CD4-positive, alpha-beta T cell treated with Interleukin-15 for 4 hours (primary cell): ENCODE measurements at places on chromosomes 7 and 10.

DNA sequence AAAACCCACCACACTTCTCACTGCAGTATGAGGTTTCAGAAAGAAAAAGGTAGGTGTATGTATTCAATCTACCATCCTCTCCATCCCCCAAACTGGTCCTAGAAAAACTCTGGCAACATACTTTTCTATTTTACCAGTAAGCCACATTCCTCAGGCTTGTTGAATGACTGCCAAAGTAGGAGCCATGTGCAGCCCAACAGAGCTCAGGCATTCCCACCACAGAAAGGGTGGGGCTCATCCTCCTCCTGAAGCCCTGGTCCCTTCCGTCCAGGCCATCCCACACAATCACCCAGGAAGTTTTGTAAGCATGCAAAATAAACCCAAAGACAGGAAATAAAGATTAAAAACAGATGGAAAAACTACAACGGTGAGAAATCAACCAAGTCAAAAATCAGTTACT is 57.2 kb downstream of the MAD1L1 start:
- DNase-seq = no peak

DNA sequence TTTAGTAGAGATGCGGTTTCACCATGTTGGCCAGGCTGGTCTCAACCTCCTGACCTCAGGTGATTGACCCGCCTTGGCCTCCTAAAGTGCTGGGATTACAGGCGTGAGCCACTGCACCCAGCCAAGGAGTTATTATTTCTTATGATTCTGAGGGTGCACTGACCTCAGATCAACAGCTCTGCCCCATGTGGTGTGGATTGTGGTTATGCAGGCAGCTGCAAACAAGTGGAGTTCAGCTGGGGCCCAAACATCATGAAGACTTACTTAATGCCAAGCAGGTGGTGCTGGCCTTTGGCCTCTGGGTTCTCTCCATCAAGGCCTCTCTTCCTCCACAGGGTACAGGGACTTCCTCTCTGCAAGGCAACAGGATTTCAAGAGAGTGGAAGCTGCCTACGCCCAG is 45.1 kb upstream of the OPTN start:
- DNase-seq = no peak

GRCh38 chr10:75838486-75838885 is 407.1 kb downstream of the LRMDA start:
- DNase-seq = no peak

- no peak for DNase-seq
These were observed 714.8 kb upstream of the GALNT17 start for GRCh38 chr7:70416986-70417655.

DNA sequence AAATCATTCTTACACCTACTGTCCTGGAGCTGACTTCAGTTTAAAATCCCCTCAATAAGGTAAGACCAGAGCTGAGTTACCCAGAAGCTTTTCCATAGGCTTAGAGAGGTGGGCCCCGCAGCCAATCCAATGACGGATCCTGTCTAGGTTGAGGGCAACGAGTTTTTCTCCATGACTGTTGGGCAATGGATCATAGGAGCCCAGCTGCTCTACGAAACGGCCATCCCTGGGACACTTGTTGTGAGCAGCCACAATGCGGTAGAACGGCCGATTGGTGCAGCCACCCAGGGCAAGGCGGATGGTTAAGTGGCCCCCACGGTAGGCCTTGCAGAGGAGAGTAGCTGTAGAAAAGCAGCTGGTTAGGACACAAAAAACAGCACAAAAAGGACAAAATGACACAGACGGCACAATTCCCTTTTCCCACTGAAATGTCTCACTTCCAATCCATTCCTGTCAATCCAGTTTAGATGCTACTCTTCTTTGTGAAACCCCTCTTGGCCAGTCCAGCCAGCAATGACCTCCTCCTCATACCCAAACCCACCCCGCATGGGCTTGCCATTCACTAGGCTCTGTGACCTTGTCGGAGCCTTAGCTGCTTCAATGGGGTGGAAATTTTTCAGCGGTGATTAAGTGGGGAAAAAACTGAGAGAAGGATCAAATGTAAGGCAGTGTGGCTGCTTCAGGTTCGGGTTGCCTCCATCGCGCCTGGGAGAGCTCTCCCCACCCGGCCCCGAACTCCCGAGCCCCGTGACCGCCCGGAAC is 580 bp downstream of the MRPS16 start:
- DNase-seq = no peak
